ENCODE measurements at places on chromosomes 2 and 18.

DNA sequence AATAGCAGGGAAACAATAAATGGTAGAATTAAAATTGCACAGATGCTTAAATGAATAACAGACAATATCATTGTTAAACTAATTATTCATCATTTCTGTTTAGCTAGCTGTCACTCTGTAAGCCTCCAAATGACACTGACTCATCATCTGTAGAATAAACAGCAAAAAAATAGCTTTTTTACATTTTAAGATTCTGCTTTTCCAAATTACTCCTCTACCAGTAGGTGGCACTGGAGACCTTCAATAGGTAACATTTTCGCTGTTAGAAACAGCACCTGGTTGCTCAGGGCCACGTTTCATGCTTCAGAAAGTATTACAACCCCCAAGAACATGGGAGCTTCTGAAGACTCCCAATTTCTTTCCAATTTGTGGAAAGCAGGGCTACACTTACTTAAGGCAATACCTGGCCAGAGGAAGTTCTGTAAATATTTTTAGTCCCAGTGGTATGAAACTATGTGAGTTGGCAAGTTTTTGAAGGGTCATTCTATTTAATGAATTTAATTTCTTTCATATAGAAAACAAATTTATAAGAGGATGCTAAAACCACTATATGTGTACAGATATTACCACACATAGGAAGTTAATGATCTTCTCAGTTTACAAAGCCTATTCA lies 45.4 kb downstream of the TTN start:
- no peak for DNase-seq

- no peak for DNase-seq
These were observed 621.3 kb downstream of the XIRP2 start for GRCh38 chr2:167509586-167509985.

GRCh38 chr18:45378308-45378707 lies 237.0 kb upstream of the SLC14A2 start:
- DNase-seq = no peak

- no peak for DNase-seq
These were observed 683.1 kb upstream of the ACVR2A start for GRCh38 chr2:147161746-147162145.

- DNase-seq = no peak
These were observed 130.5 kb downstream of the ZNF516 start for GRCh38 chr18:76364282-76365259.

GRCh38 chr18:2636126-2636631 lies 19.3 kb upstream of the SMCHD1 start:
- no peak for DNase-seq

All from head of caudate nucleus (tissue), 42 donors.